ENCODE measurements at places on chromosomes 2 and 18. TPM values are rescaled to one million over a fixed set of nuclear protein-coding genes. Genes with fewer than 3 reads are reported as not detected.

PXDN gene
- total RNA-seq: 1.1 TPM

CPO gene
- not detected for total RNA-seq

MEP1B gene
- total RNA-seq: 0.09 TPM

MEIS1 gene
- total RNA-seq: not detected

ABHD1 gene
- 0.20 TPM for total RNA-seq

SLC19A3 gene
- total RNA-seq: not detected

ICA1L gene
- 7.3 TPM for total RNA-seq

TTN gene
- total RNA-seq: 33.3 TPM

TSPYL6 gene
- total RNA-seq: not detected

IKZF2 gene
- total RNA-seq: 51.5 TPM

TMEM247 gene
- total RNA-seq: not detected

INHA gene
- total RNA-seq: not detected

- no peak for DNase-seq
Measured at GRCh38 chr2:37476411-37476810, 132.0 kb downstream of the QPCT start.

DNA sequence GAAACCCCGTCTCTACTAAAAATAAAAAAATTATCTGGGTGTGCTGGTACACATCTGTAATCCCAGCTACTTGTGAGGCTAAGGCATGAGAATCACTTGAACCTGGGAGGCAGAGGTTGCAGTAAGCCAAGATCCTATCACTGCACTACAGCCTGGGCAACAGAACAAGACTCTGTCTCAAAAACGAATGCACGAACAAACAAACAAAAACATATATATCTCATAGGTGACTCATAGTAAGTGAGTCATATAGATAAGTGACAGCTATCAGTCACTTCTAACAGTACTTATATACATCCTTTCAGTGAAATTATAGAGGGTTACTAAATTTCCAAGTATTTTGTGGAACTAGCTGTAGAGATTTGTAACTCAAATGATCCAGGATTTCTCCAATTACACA lies 127.3 kb upstream of the FIGN start:
- DNase-seq: no peak

GRCh38 chr2:53750041-53750768 lies 17.4 kb upstream of the CHAC2 start:
- no peak for DNase-seq

GRCh38 chr2:160390544-160391455 lies 102.8 kb downstream of the RBMS1 start:
- DNase-seq: no peak

DNA sequence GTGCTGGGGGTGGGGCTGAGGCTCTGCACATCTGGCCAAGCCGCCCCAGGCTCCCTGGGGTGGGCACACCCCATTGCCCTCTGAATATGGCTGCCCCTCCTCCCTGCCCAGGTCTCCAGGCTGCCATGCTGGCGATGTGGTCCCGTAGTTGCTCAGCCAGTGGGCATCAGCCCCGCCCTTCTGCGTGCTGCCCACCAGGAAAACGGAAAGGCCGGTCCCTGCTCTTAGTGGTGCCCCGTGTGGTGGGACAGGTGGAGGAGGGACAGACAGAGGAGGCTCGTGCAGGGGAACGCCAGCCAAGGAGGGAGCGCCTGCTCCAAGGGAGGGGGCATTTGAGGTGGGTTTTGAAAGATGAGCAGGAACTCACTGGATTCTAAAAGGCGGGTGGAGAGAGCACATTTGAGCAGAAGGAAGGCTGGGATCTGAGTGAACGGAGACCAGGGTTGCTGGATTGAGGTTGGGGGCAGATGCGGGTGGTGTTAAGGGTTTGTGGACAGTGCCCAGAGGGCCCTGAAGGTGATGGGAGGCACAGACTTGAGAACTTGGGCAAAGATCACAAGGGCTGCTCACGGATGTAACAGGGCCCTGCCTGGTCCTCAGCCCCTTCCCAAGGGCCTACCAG lies 6.7 kb upstream of the B3GNT7 start:
- no peak for DNase-seq

DNA sequence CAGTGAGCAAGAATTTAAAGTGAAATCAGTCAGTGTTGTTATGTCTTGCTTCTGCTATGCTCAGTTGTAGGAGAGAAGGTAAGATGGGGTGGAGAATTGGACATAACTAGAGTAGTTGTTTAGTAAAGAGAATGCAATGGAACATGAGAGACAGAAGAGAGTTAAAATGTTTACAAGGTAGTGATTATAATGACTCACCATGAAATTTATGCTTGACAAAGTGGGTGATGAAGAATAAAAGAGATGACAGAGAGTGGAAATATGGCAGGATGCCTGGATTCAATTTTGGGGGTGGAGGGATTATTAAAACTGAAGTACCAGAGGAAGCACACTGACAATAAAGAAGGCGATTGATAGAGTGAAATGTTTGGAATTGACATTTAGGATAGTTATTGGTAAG lies 10.6 kb downstream of the SCG2 start:
- no peak for DNase-seq

DNA sequence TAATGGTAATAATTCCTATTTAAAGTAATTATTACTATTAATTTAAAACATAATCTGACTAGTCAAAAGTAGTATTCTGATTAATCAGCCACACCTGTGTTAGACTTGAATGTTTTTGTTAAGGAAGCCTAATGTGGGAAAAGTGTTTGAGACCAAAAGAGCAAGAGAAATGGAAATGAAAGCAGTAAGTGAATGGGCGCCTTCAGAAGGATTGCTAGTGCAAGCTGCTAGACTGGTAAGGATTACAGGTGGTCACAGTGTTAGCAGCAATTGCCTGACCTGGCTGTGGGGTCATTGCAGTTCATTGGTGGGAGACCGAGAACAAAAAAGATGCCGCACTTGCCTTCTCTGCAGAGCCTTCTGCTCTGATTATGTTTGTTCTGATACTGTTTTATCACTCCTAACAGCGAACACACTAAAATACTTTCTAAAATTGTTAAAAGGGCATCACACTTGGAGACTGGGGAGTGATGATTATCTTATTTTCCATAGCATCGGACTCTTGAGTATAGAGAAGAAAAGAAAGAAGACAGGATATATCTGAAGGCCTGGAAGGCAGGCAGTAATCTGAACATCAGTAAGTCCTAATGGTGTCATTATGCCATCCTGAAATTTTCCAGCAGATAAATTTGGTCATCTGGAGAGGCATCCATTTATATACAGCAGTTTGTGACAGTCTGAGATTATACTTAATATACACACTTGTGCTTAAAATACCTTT lies 5.8 kb downstream of the SOCS6 start:
- DNase-seq: no peak

DNA sequence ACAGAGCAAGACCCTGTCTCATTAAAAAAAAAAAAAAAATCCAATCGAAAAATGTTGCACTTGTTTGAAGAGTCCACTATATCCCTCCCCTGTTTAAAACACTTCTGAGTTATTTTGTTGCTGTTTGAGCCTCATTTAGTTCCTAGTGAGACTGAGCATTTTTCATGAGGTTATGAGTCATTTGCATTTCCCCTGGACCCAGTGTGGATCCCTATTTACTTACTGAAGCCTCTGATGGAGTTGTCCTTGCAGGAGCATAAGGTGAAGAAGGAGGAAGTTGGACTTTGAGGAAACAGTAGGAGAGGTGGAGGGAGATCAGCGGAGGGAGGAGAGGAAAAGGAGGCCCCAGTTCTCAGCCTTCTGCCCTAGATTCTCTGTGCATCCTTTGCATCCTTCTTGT lies 5.1 kb downstream of the CXCR1 start:
- no peak for DNase-seq

DNA sequence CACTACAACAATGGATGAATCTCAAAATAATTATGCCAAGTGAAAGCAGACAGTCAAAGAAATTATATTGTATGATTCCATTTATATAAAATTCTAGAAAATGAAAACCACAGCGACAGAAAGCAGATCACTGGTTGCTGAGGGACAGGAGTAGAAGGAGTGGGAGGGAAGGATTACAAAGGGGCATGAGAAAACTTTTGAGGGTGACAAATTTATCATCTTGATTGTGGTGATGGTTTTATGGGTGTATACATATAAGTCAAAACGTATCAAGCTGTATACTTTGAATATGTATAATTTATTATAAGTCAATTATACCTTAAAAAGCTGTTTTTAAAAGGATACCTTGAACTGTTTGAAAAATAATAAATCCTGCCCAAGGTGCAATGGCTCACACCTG lies 27.7 kb downstream of the ATF2 start:
- DNase-seq: no peak

GRCh38 chr2:229412686-229413085 lies 141.6 kb upstream of the PID1 start:
- DNase-seq: no peak

GRCh38 chr18:56716692-56717146 lies 65.6 kb downstream of the WDR7 start:
- DNase-seq: no peak

DNA sequence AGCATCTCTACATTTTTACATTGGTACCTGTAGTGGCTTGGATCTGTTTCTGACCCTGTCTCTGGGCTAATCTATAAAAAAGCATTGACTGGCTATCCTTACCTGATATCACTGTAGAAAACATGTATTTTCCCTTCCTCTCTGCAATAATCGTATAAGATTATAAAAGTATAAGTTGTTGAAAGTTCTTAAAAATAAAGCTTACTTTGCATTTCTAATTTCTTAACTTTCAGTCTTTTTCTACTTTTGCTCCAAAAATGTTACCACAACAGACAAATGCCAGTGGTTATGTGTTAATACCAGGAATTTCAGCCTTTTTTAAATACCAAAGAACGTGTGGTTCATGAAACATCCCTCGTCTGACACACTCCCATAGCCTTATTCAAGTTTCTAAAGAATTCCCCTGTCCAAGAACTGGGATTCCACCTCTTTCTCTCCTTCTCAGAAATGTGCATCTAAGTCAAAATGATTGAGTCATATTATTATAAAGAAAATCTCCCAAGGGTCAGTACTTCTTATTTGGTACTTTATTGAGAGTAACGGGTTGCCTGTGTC lies 28.5 kb upstream of the ACKR3 start:
- no peak for DNase-seq

GRCh38 chr2:85827879-85828569 lies 60.8 kb downstream of the ST3GAL5 start:
- no peak for DNase-seq

DNA sequence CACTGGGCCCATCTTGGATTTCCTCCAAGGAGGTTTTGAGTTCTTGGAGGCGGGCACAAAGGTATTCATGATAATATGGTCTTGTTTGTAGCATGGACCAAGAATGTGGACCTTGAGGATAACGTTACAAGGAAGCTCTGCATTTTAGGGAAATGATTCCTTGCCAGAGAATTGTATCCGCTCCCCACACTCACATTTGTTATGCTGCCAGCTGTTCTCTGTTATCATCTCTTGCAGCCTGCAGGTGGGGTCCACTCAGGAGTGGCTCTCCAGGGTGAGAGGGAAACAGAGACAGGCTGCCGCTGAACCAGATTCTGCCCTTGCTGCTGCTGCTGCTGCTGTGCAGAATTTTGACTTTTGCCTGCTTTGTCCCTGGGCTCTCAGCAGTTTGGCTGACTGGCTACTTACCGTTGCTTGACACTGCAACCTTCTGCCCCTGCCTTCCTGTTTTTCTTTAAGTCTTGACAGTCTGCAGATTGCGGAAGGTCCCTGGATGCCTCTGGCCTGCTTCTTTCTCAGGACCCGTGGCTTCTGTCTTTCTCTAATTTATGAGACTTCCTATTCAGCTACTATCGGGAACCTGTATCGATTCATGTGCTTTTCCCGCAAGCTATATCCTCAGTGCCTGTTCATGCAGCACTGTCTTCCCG lies 122.3 kb upstream of the DOCK10 start:
- DNase-seq: no peak

- DNase-seq: no peak
Measured at GRCh38 chr18:24702001-24702515, 241.6 kb downstream of the HRH4 start.

GRCh38 chr2:109674894-109675534 lies 60.9 kb downstream of the SOWAHC start:
- no peak for DNase-seq

GRCh38 chr2:135581282-135581681 lies 50.0 kb downstream of the R3HDM1 start:
- DNase-seq: no peak

Measured in activated B cell treated with CpG ODN at 0.5 μM for 24 hours (primary cell).